ENCODE measurements at places on chromosomes 3 and 15.
A peak's percentile ranks its signal among the peaks of the same experiment; 100 is the strongest.

GRCh38 chr3:24401090-24401810 is 93.4 kb downstream of the THRB start:
- DNase-seq = no peak

DNA sequence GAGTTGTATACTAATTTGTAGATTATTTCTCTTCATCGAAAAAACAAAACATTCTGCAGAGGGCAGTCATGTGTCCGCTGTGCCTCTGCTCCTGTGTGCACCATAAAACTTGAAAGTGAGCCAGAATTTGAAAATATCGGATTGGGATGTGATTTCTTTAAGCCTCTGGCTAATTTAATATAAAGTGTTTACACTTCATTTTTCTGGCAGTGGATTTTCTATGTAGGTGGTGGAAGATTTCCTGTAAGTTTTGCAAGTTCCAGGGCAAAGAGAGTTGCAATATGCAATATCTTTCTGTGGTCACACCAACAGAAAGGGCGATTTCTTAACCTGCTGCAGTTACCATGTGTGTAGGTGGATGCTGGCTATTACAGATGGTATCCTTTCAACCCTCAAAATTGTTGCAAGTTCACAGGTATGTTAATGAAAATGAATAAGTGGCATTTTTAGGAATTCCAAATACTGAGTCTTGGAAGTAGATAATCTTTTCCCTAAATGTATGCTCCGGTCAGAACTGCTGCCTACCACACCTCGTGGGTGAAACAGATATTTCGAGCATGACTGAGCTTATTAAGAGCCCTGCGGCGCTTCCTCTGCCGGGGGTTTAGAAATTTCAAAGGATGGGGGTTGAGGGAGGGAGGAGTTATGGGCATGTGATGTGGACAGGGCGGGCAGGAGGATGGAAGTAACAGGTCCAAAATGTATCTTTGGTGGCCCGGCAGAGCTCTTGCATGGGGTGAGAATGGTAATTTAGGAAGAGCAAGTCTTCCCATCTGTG is 134.0 kb downstream of the PGPEP1L start:
- no peak for DNase-seq

DNA sequence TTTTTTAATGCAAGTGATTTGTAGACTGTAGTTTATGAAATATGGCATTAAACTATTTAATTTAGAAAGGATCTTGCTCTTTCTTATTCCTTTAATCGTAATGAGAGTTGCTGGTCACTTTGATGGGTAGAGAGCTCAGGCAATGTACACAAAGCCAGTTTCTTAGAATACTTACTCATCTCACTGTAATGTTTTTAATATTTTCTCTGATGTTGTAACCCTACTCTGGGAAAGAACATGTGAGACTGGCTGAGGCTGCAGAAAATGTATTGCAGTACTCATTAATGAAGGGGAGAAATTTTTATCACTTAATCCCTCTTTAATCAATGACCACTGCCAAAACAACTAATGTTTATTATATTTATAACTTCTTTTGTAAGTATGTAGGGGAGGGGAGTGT is 479.4 kb upstream of the KCNMB2 start:
- no peak for DNase-seq

DNA sequence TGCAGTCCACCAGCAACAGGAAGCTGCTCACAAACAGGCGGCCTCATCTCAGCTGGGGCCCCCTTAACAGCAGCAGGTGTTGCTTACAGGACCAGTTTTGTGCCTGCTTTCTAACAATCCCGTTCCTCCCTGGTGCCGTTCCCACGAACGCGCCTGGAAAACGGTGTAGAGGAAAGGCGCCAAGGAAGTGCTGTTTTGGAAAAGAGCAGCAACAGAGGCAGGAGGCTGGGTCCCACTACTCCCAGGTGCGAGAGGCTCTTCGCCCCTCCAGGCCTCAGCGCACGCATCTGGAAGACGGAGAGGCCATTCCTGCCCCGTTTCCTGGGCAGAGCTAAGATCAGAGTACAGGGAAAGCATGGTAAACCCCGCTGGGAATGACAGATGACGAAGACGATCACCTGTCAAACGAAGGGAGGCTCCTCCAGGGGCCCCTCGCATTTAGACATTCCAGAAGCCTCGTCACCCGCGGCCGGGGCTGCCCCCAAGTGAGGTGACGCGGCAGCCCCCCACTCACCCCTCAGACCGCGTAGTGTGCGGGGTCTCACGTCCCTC is 603 bp downstream of the SCAPER start:
- DNase-seq = no peak

- DNase-seq = peak; percentile 19
These were observed 14.8 kb upstream of the DIPK2A start for GRCh38 chr3:143956838-143957237.

GRCh38 chr15:67836134-67836455 is 3.8 kb downstream of the RNU6-1 start:
- no peak for DNase-seq

GRCh38 chr3:160856450-160856849 is 100.4 kb downstream of the PPM1L start:
- no peak for DNase-seq

Measured in fibroblast of skin of left quadriceps (primary cell).